MCF 10A (cell line): ENCODE measurements at places on chromosomes 12 and 14.

DNA sequence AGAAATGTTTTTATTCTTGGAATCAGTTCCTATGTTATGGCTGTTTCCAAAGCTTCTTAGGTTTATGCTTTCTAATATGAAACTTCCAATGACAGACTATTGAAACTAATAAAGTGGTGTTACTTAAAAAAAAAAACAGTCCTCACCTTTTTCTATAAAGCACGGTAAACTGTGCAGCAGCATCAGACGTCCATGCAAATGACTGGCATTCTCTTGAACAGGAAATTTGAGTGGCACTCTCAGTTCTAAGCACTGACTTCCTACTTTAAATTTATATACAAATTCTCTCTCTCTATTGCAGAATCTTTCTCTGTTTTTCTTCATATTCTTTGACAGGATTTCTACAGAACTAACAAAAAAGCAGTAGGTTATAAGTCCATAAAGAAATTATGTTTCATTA, 2.8 kb upstream of the RAD51AP1 start:
- DNase-seq, result no peak

GRCh38 chr14:96741151-96741977, 55.8 kb upstream of the VRK1 start:
- peak; percentile 43 for DNase-seq

DNA sequence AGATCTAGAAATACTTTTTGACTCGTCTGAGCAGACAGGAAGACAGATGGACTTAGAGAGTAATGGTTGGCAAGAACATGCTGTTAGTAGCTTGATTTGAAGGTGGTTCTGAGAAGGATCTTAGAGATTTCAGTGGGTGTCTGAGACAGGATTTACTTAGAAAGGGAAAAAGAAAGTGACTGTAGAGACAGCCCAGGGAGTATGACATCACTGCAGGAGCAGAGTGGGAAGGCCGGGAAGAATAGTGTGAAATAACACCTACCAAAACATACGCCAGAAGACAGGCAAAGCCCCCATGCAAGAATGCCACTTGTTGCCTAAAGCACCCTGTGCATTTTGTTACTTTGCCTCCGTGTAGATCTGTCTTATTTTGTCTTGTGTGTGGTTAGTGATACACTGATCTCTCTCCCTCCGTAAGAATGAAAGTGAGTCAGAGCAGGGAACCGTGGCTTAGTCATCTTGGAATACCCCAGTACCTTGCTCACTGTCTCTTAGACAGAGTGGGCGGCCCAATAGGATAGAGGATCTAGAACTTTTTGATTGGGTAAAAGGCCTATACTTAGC, 161.3 kb upstream of the IFNG-AS1 start:
- peak; percentile 93 for DNase-seq

GRCh38 chr14:32608857-32609256, 279.8 kb downstream of the AKAP6 start:
- DNase-seq, result peak; percentile 75
